ENCODE measurements at places on chromosomes 3 and 15.

DNA sequence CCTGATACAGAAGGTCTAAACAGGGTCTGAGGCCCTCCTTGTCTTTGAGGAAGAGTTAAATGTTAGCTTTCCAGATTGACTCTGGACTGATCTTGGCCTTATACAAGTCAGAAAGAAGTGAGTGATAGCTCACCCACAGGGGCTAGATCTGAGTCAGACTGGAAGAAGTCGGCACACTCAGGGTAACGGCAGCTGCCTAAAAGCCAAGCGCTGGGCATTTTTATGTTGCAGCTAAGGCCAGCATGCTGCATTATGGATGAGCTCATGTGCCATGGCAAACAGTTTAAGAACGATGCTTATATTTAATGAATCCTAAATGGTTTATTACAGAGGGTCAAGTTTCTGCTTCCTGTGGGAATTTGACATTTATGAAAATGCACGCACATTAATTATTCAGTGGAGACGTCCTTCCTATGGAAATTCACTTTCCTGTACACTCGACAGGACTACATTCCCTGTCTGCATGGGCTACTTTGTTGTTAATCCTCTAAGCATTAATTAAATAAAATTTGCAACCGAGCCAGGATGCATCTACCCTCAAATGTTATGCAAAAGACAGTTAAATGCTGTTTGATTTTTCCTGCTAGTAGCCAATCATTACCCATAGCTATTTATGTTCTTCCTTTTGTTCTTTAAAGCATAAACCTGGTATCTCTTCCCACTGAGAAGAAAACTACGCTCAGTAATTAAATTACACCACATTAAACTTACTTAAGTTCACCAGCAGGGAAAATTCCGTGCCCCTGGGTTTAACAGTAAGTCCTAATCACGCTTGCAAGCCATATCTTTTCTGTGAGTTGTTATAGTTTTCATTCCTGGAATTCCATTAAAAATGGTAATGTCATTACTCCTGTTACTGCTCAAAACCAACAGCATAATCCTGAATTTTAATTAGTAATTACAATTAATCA, 762.7 kb upstream of the CFAP20DC start:
- DNase-seq = no peak

- no peak for DNase-seq
Measured at GRCh38 chr15:44394562-44394961, 32.9 kb upstream of the CTDSPL2 start.

- DNase-seq = no peak
Measured at GRCh38 chr15:32982001-32982400, 212.5 kb downstream of the FMN1 start.

- no peak for DNase-seq
Measured at GRCh38 chr3:107446706-107447105, 69.5 kb downstream of the CCDC54 start.

GRCh38 chr3:18544146-18544545, 119.0 kb upstream of the SATB1 start:
- no peak for DNase-seq

GRCh38 chr3:141430316-141430715, 56.5 kb upstream of the RASA2 start:
- no peak for DNase-seq

GRCh38 chr3:46913644-46914043, 36.1 kb downstream of the PTH1R start:
- DNase-seq = peak; percentile 50

GRCh38 chr3:5078151-5078550, 43.9 kb upstream of the ARL8B start:
- no peak for DNase-seq

DNA sequence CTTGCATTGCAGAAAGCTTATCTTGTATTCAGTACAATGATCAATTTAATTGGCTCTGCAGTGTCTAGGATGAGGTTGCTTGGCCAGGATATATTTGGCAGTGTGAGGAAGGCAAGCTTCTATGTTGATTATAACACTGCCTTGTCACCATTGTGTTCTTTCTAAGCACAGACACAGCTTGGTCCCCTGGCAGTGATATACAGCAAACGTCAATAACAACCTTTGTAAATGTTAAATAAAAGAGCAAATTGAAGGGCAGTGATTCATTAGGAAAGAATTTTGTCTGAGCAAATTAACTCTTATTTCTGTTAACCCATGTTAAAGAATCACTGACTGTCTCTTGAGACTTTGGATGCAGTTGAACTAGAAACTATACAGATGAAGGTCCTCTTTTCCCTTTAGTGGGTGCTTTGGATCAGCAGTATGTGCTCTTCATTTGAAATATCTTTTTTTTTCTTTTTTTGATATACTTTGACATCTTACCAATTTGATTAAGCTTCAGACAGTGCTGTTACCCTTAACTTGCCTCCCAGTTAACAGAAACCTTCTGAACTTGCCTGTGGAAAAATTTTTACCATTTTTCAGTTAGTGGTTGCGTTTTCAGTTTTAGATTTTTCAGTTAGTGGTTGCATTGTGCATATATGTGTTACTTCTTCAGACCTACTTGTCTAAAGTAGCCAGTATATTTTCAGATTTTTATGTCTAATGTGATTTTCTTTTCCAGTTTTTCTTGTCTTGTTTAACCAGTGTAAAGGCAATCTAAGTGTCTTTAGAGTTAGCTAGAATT, 199.8 kb downstream of the TCF12 start:
- no peak for DNase-seq

DNA sequence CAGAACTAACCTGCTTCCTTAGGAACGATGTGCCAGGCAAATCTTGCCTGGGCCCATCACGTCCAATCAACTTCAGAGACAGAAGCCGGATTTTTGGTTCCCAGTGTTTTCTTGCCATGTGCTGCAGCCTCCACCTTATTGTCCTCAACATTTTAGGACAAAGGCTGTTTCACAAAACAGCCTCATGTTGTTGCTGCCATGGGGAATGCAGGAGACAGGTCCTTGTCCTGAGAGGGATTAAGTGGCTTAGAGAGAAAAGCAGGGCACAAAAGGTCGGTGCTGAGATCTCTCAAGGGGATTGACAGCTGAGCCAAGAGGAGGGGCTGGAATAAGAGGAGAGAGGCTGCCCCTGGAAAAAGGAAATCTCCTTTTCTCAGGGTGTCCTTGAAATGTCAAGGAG, 11.3 kb upstream of the NMNAT3 start:
- no peak for DNase-seq

- DNase-seq = no peak
Measured at GRCh38 chr3:195184716-195185421, 86.1 kb downstream of the XXYLT1 start.

DNA sequence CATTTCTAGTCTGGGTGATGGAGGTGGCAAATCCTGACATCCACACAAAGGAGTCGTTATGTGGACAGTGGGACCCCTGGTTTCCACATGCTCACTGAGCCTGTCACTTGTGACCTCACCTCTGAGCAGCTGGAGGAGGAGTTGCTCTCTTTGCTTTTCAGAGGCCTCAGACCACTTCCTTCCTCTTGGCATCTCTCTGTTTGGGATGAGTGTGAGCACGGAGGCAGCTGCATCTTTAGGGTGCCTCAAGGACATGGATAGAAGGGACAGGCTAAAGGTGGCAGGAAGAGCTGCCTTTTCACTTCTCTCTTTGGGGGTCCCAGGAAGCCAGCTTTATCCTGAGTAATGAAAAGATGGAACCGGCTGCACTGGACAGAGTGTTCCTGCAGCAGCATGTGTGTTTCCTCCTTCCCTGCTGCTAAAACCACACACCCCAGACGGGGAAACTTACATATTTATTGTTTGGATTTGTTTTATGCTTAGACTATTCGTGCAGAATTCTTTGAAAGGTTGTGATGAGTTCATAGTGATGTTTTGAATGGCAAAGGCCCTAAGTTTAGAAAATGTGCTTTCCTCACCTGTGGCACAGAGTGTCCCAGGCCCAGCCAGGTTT, 31.8 kb downstream of the GPR171 start:
- DNase-seq = peak; percentile 28

GRCh38 chr3:142501004-142501926, 53.4 kb upstream of the XRN1 start:
- DNase-seq = peak; percentile 6

- no peak for DNase-seq
Measured at GRCh38 chr3:98968347-98968746, 66.9 kb upstream of the DCBLD2 start.

DNA sequence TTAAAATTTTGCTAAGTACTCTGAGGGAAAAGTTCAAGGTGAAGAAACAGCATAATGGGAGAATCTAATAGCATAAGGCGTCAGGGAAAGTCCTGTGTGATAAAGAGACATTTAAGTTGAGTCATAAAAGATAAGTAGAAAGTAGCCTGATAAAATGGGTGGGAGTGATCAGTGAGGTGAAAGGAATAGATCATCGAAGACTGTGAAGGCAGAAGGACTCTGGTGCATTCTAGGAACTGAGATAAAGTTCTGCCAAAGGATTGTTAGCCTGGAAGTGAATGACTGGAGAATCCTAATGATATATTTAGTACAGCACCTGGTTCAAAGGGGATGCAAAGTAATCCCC, 149.9 kb downstream of the CFAP20DC start:
- DNase-seq = no peak

DNA sequence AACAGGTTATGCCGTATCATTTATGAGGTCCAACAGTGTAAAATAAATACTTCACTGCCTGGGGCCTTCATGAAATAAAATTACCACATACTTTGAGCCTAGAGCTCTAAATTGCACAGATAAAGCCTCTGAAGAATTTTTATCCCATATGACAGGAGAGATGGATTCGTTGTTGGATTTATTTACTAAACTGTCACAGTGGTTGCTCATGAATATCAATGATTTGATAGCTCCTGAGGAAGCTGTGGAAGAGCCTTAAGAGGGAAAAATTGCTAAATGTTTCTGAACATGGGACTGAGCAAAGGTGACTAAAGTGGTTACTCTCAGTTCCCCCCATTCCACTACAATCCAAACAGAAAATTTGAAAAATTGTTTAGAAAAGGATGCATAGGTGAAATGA, 558.9 kb upstream of the IL12A start:
- no peak for DNase-seq

DNA sequence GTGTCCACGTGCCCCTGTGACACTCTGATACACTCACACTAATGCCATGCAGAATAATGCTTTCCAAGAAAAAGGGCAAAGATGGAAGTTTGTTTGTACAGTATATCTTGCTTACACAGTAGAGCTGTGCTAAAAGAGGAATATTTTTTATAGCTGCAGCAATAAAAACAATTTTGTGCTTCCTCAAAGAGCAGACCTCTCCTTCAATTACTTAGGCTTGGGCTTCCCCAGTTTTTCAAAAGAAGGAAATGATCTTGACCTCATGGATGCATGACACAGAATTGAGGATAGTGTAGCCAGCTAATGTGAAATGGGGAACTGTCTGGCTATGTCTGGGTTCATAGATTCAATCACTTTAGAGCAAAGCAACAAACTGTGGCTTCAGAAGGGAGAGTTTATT, 137.4 kb downstream of the STT3B start:
- DNase-seq = no peak

- DNase-seq = peak; percentile 82
Measured at GRCh38 chr3:152595975-152596821, 238.7 kb upstream of the P2RY1 start.

DNA sequence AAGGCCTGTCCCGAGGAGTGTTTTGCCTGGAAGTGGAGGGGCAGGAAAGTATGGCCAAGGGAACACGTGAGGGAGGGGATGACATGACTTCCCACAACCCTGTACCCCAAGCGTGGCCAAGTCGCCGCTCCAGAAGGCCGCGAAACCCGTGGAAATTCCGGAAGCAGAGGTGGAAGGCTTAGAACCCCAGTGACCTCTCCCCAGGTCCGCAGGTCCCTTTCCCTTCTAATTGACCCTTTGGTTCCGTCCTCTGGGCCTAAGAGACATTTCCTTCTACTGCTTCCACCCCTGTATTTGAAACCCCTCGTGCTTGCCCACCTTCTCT, 548 bp upstream of the BTBD1 start:
- DNase-seq = no peak

Data from smooth muscle cell of the brain vasculature (primary cell).